ENCODE measurements at places on chromosomes 6 and 20.
A peak's percentile ranks its signal among the peaks of the same experiment; 100 is the strongest.

GRCh38 chr6:53888931-53889330 lies 94.1 kb downstream of the LRRC1 start:
- DNase-seq, result no peak

GRCh38 chr6:114713690-114714089 lies 370.9 kb upstream of the HS3ST5 start:
- no peak for DNase-seq

- DNase-seq, result no peak
Measured at GRCh38 chr6:148445116-148445515, 102.5 kb downstream of the SASH1 start.

DNA sequence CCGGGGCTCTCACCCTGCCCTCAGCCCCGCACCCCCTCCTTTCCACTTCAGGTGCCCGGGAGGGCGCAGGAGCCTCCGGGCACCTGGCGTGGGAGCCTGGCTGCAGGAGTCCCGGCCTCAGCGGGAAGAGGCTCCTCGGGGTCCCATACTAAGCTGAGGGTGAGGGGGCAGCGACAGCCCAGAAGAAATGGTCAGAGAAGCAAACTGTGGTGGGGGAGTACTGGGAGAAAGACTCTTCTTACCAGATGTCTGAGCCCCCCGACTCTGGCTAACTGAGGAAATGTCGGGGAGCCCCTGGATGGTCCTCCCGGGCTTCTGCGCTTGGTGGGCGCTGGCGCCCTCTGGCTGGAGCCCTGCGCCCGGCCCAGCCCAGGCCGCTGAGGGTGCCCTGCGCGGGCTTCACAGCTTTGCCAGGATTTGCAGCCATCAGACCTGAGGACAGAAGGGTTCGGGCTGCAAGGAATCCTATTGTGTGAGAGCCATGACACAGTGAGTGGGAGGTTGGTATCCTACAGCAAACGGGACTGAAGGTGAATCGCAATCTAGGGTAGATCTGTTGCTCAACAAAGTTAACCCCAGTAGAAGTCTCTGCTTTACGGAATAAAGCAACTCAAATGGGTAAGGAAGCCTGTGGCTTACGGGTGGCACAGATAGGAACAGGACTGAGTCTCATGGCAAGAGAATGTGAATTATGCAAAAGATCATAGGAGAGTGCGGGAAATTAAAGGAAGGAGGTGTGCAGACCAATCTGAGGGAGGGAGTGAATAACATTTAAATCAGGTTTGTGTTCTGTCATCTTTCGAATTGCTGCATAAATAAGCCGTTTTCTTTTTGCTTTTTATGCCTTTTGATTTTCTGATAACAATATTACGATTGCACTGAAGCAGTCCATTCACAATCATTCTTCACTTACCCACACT lies 639 bp upstream of the RCAN2 start:
- DNase-seq, result no peak

- no peak for DNase-seq
Measured at GRCh38 chr6:44156494-44157151, 2.0 kb upstream of the CAPN11 start.

GRCh38 chr6:139644821-139645220 lies 270.4 kb upstream of the CITED2 start:
- DNase-seq, result peak; percentile 16

DNA sequence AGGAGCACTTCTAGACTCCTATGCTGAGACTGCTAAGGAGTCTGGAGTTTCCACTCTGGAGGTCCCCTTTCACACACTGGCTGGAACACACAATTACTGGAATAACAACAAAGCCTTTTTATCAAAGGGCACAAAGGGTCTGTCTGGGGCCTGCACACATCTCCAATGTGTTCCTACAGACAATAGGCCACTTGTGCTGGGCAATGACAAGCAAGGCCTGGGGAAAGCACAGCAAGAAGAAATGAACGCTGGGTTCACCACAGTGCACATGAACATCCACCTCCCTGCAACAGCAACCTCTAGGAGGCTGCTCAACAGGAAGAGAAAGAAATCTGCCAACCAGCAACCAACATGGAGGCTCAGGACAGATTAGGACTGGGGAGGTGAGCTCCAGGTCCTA lies 43.9 kb downstream of the TRPC4AP start:
- DNase-seq, result no peak

GRCh38 chr20:20953738-20954618 lies 152.2 kb downstream of the LINC00237 start:
- peak; percentile 22 for DNase-seq

- peak; percentile 73 for DNase-seq
Measured at GRCh38 chr20:22805219-22805618, 220.8 kb upstream of the FOXA2 start.

DNA sequence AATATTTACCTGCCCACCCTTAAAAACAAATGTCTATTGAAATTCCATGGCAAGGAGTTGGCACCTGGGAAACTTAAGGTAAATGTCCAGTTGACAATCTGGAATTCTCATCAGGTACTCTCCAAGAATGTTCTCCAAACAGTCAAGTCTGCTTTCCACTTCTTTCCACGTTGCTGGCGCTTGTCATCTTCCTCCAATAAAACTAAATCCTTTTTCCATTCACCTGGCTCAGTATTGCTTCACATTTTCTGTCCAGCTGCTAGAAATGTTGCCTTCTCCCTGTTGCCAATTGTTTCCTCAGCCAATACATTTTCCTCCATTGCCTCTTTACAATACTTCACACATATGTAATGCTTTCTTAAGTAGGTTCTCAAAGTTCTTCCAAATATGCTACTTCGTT lies 1288.1 kb upstream of the MAP3K7 start:
- peak; percentile 73 for DNase-seq

- DNase-seq, result no peak
Measured at GRCh38 chr6:111985202-111985731, 68.6 kb upstream of the CCN6 start.

GRCh38 chr6:152572338-152573088 lies 64.6 kb downstream of the SYNE1 start:
- DNase-seq, result no peak

DNA sequence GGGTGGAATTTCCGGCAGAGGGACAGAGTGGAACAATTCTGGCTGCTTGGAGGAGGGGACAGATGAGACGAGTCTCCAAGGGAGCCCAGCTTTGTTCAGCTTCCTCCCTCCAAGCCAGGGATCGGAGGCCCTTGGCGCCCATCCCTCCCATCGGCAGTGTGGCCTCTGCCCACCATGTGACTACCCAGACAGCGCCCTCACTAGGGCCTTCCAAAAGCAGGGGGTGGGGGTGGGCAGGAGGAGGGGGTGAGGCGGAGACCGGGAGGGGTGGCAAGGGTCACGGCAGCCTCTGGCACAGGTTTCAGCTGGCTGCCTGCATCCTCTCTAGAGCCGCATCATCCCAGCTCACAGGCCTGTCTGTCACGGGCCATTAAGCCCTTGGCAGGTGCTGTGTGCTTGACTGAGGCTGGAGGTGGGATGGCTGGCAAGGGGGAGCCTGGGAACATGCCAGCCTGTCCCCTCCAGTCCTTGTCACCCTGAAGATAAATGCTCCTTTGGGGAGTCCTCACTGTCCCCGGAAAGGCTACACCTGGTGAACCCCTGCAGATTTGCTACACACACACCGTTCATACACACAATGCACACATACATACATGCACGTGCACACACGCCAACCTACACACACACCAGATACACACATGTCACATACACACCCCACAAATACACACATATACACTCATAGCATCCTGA lies 6.2 kb upstream of the FGD2 start:
- no peak for DNase-seq

GRCh38 chr6:44464527-44465310 lies 77.2 kb downstream of the CDC5L start:
- no peak for DNase-seq

- no peak for DNase-seq
Measured at GRCh38 chr6:163494279-163494727, 79.8 kb downstream of the QKI start.

DNA sequence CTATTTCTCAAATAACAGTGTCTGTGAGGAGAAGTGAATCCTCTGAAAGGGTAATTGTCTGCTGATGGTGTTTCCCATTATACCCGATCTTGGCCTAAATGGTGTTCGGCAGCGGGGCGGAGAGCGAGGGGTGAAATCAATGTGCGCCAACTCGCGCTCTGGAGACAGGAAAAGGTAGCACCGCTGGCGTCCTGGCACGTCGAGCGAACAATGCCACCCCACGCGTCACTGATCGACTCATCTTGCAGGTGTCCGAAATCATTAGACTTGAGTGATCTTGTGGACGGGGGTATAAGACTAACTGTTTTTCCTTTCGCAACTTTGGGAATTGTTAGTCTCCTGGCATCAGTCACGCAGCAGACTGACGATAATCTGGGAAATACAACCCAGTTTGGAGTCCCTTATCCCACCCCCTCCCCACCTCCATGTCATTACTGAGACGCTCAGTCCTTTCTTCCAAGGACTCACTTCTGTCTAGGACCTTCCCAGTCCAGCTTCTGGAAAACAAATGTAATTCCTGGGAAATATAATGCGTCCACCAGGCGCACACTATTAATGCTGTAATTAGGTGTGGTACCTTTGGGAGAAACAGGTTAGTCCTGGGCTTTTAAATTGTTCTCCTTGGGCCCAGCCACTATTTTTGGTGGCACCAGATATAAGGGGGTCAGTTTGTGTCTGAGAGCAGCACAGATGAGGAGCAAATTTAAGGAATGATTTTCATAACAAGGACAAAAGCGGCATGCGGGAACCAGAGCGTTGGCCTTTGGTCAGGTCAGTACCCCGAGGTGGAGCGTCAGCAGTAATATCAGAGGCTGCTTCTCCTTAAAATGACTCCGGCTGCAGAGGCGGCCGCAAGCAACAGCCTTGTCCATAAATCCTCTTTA lies 2.3 kb downstream of the LINC00237 start:
- DNase-seq, result no peak

DNA sequence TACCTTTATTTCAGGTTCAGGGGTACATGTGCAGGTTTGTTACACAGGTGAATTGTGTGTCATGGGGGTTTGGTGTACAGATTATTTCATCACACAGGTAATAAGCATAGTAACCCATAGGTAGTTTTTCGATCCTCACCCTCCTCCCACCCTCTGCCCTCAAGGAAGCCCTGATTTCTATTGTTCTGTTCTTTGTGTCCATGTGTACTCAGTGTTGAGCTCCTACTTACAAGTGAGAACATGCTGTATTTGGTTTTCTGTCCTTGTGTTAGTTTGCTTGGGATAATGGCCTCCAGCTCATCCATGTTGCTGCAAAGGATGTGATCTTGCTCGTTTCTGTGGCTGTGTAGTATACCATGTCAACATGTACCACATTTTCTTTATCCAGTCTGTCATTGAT lies 66.0 kb downstream of the STK4 start:
- no peak for DNase-seq

- no peak for DNase-seq
Measured at GRCh38 chr6:4687989-4688947, 87.9 kb upstream of the CDYL start.

DNA sequence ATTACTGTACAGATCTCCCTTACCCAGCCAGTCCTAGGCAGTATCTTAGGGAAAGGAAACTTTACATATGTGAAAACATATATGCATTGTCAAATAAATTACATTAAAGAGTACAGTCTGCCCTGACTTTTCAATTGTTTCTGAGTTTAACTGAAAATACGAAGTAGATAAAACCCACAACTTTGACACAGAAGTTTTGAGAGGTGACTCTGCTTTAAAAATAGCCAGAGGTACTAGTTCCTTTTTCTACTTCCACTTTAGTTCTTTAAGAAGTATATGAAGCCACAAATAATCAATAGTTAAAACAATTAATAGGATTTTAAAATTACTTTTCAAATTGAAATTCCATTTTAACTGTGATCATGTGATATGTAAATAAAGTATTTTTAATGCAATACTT lies 62.9 kb downstream of the BMP5 start:
- no peak for DNase-seq

- no peak for DNase-seq
Measured at GRCh38 chr6:163513570-163514166, 99.2 kb downstream of the QKI start.

DNA sequence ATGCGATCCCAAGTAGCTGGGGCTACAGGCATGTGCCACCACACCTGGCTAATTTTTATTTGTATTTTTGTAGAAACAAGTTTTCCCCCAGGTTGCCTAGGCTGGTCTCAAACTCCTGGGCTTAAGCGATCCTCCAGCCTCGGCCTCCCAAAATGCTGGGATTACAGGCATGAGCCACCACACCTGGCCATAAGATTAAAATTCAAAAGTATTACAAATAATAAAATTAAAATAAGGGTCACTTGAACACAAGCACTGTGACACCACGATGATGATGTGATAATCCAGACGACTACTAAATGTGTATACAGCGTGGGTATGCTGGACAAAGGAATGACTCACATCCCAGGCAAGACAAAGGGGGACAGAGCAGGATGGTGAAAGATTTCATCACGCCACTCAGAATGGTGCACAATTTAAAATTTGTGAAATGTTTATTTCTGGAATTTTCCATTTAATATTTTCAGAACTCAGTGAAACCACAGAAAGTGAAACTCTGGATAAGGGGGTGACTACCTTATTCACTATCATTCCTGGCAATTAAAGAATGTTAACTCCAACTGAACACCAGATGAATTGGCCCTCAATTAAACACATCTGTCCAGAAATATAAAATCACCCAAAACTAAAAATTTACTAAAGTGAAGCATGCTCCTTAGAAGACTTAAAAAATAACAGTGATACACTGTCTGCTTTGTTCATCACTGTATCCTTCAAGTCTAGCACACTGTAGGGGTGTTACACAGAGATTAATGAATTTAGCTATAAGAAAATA lies 13.1 kb downstream of the B4GALT5 start:
- no peak for DNase-seq

GRCh38 chr6:41372832-41373626 lies 37.6 kb downstream of the NCR2 start:
- no peak for DNase-seq

- DNase-seq, result no peak
Measured at GRCh38 chr20:59620860-59621505, 16.6 kb downstream of the PHACTR3 start.

GRCh38 chr6:9458424-9458823 lies 956.5 kb downstream of the TFAP2A start:
- DNase-seq, result no peak

GRCh38 chr20:39605908-39606307 lies 643.8 kb downstream of the DHX35 start:
- DNase-seq, result no peak

- no peak for DNase-seq
Measured at GRCh38 chr6:101490857-101491256, 97.3 kb downstream of the GRIK2 start.

GRCh38 chr6:167689751-167690150 lies 137.0 kb upstream of the AFDN start:
- DNase-seq, result no peak
